ENCODE measurements at places on chromosomes 1 and 21.

GRCh38 chr1:19799230-19800075, at the start of gene TMCO4:
Gene TMCO4 (minus strand): TSS chr1:19799916. CDS start chr1:19780758, 19,158 bp downstream.
- peak; percentile 93 for ATAC-seq

- no peak for ATAC-seq
Observed at GRCh38 chr1:93093332-93094006, 14.4 kb downstream of the MTF2 start.

GRCh38 chr21:40186045-40186444, 318.8 kb downstream of the PCP4 start:
- no peak for ATAC-seq

DNA sequence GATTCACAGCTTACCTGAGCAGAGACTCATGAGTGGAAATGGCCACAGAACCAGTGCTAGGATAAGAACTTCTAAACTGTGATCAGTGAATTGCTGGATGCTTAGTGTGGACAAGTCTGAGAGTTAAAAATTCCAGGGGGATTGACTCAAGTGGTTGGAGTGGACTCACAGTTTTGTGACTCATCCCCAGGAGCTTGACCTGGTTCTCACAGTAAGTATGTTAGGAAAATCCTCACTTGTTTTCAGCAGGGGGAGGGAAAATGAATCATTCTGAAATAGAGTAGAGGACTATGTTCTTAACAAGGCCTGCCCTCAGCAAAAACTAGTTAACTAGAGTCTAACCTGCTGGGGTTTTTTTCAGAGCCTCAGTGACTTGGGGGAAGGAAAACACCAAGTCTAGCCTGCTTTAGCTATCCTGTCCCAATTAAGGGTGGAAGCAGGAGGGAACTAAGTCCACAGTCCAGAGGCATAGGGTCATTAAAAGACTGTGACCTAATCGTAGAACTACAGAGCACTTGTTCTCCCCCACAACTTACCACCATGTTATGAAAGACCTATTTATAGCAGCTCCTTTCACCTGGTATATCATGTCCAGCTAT, 6.1 kb upstream of the CDC73 start:
- no peak for ATAC-seq

DNA sequence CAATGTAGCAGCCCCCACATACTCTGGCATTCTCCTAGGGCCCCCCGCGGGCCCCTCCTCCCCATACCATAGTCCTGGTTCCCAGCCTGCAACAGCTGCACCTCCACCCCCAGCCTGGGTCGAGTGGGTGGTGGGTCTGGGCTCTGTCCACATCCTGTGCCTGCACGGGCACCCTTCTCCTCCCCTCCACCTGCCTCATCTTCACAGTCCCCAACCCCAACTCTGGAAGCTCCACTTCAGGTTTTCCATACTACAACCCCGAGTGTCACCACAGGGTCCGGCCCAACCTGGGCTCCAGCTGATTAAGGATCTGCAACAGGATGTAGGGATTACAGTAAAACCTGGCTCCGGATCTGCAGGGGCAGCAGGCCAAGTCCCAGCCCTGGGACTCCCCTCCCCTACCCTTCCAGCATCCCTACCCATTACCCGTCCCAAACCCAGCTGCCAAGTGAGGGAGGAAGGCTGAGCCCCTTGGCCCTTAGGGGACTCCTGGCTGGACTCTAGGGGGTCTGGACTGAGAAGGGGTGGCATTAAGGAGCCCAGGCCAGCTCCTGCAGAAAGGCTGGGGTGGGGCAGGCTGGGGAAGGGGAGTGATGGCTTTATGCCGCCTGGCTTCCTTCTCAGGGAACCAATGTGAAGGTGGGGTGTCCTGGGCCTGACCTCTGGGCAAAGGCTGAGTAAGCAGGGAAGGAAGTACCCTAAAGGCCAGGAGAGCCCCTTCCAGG, 116.8 kb downstream of the CASZ1 start:
- no peak for ATAC-seq

- ATAC-seq: no peak
Observed at GRCh38 chr1:1347663-1348419, 1.4 kb downstream of the DVL1 start.

DNA sequence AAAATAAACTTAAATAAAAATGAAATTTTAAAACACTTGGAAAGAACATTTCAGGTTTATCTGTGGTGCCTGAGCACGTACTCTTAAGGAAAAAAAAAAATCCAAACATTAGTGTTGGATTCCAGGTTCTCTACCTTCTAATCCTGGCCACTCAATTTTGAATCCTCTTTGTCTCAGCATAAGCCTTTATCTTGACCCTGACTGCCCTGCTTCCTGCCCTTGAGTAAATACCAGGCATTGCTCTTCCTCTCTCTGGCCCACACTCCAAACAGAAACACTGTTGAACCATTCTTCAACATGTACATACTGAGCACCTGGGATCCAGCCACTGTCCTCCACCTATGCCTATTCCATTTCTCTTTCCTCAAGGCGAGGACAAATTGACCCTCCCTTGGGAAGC, 11.4 kb upstream of the VANGL1 start:
- no peak for ATAC-seq

DNA sequence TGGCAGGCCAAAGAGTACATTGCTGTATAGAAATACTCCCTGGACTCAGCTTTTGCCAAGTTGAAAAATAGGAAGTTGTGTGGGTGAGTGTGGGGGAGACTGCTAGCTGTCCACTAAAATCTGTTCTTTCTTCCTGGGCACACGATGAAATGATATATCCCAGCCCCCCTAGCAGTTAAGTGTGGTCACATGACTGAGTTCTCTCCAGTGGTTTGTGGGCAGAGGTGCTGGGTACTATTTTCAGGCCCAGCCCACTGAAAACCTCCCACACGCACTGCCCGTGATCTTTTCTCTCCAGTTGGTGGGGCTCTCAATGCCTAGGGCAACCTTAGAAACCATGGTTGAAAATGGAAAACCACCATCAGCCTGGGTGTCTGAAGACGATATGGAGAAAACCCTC, 119.7 kb upstream of the LMO4 start:
- ATAC-seq: no peak

- no peak for ATAC-seq
Observed at GRCh38 chr1:177495878-177496277, 325.1 kb downstream of the BRINP2 start.

DNA sequence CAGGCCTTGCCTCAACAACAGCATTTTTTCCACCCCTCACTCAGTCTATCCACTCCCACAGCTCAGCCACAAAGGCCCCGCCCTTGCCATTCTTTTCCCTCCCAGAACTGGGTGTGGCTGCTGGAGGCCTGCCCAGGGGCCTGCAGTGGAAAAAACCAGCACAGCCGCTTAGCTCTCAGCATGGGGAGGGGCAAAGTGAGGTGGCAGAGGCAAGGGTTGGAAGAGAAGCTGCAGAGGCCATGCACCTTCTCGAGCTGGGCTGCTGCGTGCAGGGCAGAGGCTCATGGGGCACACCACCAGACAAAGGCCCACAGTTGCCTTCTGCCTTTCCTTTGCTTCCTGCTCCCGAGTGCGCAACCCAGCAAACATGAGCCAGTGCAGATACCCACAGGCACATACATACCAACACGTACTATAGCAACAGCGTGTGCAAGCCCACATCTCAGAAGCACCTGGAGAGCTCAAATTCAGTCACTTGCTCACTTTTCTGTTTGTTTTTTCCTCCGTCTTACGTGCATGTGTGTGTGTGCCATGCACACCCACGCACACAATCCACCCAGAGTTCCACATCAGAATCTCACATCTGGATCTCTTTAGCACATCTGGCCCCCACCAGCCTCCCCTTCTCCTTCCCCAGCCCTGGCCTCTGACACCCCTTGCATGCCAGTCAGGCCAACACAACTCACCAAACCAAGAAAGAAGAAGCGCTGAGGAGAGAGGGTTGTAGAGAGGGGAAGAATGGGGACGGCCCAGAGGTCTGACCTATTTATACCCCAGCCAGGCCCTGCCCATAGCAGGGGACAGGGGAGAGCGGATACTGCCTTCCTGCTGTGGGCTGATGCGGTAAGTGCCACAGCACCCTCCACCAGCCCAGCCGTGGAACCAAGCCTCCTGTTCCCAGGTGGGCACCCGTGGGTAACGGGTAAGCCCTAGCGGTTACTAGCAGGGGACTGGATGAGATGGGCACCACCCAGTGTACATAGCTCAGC, at the start of gene S100A4:
Gene S100A4 (minus strand): TSS at position 740 of the 989 bp plus-strand sequence. CDS start 1,012 bp downstream, outside the sequence.
- ATAC-seq: peak; percentile 86

- ATAC-seq: no peak
Observed at GRCh38 chr21:34345091-34345871, 18.5 kb upstream of the KCNE2 start.

DNA sequence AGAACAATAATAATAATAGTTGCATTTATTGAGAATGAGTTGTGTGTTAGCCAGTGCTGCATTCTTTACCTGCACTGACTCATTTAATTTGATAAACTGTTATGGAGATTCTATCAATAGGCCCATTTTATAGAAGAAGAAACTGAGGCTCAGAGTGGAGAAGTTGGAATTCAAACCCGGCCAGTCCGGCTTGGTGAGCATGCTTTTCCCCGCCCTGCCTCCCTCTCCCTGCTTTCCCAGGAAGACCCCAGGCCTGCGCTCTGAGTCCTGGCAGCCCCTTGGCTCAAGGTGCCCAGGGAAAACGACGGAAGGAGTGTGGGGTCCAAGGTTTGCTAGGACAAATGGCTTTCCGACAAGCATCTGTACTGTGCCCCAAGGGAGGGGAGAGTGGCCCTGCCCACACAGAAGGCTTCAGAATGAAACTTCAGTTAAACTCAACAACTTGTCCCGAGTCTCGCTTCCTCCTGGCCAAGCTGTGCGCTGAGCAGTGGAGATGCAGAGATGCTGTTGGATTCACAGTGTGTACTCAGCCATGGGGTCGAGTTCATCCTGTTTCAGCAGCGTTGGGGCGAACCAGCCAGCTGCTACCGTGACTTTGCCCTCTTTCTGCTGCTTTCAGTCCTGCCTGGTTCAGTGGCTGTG, 23.3 kb upstream of the PADI6 start:
- peak; percentile 93 for ATAC-seq

DNA sequence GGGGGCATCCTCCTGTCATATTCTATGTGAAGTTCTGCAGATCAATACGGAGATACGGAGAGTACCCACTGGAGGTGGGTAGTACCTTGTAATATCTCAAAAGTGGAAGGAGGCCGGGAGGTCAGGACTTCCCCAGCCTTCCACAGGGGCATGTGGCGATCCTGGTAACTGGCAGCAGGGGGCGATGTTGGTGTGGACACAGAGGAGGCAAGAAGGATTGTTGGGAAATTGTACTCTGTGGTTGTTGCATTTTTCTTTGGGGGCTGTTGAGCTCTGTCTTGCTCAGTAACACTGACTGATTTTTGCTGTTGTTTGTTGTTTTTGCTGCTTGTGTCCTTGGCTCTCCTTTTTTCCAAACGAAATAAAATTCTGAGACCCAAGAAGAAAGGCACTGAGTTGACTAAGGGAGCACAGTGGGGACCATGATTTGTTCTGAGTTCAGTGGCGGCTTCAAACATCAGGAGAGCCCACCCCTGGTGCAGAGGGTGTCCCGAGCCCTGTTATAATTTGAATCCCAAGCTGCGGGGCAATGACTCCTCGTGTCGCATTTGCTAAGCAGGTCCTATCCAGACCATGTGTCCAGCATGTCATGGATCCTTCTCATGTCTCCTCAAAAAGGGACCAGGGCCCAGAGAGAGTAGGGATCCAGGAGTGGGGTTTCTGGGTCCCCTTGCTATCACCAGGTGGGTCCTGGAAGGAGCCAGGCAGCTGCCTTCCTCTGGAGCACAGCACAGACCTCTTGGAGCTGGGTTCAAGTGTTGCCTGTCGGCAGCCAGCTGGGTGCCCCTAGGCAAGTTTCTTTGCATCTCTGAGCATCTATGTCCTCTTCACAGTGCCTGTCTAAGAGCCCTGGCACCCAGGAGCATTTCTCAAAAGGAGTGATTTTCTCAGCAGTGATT, 22.8 kb downstream of the LHX4 start:
- ATAC-seq: no peak

- ATAC-seq: no peak
Observed at GRCh38 chr1:5742032-5742431, 250.2 kb downstream of the NPHP4 start.

DNA sequence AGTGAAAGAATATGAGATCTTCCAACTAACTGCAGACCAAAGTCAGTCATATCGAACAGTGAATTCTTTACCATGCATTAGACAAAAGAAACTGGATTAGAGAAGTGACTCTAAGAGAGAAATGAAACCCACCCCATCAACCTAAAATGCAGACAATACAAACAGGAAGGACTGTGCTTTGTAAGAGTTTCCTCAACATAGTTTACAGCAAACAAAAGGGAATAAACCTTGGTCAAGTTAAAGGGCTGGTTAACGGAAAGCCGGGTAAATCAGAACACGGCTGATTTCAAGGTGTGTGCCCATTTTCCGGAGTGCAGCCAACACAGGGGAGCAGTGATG, 39.2 kb downstream of the SIPA1L2 start:
- peak; percentile 52 for ATAC-seq

- no peak for ATAC-seq
Observed at GRCh38 chr1:156796340-156797097, 20.1 kb downstream of the SH2D2A start.

DNA sequence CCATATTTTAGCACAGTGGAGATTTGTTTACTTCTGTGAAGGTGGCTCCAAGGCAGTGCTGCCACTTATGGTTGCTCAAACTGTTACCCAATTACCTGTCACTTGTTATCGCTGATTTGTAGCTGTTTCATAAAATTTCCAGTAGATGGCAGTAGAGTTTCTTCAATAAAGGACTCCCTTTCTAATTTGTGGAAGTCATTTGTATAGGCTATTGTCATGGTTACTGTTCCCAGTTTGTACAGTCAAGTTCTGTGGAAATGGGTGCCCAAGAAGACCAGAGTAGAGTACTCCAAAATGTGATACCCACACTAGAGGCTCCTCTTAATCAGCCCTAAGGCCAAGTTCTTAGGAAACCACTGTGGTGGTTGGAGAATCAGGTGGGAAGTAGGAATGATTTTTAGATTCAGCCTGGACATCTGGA, 186.1 kb downstream of the CLEC20A start:
- peak; percentile 60 for ATAC-seq

GRCh38 chr1:40030528-40031135, 9.9 kb upstream of the CAP1 start:
- ATAC-seq: no peak

GRCh38 chr1:119011116-119011515, 23.0 kb upstream of the TBX15 start:
- no peak for ATAC-seq
